Esophagus mucosa (tissue), 1 donor: ENCODE measurements at places on chromosomes 5 and 9.

DNA sequence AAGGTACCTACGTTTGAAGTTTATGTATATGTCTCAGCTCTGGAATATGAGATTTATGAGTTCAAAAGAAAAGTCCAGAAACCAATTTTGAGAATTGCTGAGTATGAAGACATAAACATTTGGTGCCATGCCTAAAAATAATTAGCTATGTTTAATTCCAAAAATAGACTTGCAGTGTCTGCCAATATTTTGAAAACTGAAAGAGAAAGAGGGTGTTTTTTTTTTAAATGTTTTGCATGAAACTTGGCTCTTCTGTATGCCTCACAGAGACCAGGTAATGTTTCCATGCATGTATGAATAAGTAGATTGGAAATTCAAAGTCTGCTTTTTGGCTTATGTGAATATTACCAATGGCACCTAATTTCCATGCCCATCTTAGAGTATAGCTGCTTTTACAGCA lies 634.4 kb upstream of the C9orf72 start:
- ATAC-seq: no peak

GRCh38 chr5:167415779-167416746 lies 875.4 kb upstream of the WWC1 start:
- no peak for ATAC-seq

DNA sequence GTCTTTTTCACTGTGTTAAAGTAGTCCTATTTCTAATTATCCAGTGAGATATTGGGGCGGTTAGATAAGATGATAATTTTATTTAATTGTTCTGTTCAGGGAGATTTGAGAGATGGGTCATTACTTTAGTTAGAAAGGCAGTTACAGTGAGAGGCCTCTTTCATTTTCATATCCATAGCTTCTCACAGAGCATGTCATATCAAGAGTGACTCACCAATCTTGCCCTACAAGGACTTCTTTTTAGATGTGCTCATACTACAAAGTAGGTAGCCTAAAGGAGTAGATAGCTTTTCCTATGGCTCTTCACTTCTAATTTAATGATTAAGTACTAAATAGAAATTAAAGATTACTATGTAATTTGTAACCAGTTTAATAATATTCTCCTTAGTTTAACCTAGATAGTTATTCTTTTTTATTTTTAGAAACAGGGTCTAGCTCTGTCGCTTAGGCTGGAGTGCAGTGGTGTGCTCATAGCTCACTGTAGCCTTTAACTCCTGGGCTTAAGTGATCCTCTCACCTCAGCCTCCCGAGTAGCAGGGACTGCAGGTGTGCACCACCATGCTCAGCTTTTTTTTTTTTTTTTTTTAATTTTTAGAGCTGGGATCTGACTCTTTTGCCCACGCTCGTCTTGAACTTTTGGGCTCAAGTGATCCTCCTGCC lies 71.0 kb downstream of the FER start:
- peak; percentile 75 for ATAC-seq

- peak; percentile 95 for ATAC-seq
These were observed at the start of gene IL31RA for GRCh38 chr5:55850839-55851674. Gene IL31RA (plus strand): TSS chr5:55851357. CDS start chr5:55851571, 214 bp downstream.

DNA sequence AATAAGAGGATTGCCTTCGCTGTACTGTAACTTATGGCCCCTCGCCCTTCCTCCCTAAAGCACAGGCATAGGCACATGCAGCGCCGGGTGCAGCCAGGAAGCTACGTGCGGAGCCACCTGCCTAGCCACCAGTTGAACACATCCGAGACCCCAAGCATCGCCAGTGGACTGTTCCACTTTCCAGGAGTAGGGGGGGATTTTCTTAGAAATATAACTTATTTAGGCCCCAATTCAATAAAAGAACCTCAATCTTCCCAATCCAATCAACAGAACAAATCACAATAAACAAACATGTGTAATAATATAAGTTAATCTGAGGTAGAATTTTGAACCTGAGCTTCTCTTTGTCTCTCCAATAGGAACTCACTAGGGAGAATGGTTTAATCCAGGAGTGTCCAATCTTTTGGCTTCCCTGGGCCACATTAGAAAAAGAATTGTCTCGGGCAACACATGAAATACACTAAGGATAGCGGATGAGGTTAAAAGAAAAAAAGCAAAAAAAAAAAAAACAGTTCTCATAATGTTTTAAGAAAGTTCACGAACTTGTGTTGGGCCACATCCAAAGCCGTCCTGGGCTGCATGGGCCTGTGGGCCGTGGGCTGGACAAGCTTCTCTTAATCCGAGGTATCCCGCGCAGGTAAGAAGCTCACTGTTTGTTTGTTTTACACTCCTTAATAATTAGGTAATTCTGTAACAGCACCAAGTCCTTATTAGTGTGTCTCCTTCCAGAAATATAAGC lies 22.0 kb upstream of the NIPBL start:
- ATAC-seq: no peak

DNA sequence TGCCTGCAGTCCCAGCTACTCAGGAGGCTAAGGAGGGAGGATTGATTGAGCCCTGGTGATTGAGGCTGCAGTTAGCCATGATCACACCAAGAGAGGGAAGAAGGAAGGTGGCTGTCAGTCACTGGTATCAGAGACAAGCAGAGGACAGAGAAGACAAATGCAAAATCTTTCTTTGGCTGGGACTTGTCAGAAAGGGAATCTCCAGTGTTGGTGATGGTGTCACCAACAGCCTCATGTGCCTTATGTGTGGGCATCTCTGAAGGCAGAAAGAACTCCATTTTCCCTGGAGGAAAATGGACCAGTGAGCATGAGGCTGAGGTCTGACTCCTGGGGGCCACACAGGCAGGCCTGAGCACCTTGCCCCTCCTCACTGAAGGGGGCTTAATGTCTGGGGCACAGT lies 12.1 kb upstream of the RNF183 start:
- ATAC-seq: no peak

DNA sequence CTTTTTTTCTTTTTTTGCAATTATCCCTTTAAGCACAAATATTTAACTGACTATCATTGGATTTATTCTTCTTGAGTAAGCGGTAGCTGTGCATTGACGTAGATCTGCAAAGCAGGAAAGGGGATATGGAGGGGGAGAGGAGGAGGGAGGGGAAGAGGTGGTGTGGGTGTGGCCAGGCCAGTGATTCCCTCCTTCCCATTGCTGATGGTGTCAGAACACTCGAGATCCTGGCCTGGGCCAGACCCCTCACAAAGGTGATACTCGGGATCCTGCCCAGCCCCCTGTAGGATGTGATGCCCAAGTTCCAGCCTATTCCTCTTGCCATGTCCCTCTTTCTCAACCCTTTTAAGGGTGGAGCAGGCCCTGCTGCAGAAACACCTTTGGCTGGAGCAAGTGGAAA lies 9.9 kb downstream of the SLC36A3 start:
- no peak for ATAC-seq

- ATAC-seq: no peak
These were observed 36.6 kb upstream of the FBXL7 start for GRCh38 chr5:15463231-15463980.

- ATAC-seq: no peak
These were observed 3.1 kb downstream of the CAMK4 start for GRCh38 chr5:111227226-111227782.

- ATAC-seq: no peak
These were observed 301.3 kb upstream of the MPDZ start for GRCh38 chr9:13580760-13581159.

- no peak for ATAC-seq
These were observed 38.0 kb upstream of the CCDC152 start for GRCh38 chr5:42718591-42718990.

DNA sequence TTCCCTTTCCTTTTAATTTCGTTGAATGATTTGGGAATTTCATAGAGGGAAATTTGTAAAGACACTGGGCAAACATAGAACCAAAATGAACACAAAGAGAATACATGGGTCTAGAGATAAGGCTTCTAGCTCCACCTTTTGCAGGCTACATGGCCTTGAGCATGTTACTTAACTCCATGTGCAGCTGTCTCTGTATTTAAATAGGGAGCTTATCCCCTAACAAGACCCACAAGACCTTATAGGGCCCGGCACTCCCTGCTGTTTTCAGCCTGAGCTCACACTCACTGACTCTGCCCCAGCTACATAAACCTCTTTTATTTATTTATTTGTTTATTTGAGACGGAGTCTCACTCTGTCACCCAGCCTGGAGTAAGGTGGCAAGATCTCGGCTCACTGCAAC lies 30.6 kb upstream of the TLE1 start:
- ATAC-seq: no peak

- ATAC-seq: no peak
These were observed 176.1 kb downstream of the HSPA4 start for GRCh38 chr5:133227897-133228296.

- ATAC-seq: no peak
These were observed 217.5 kb downstream of the DCP2 start for GRCh38 chr5:113194125-113194524.

- no peak for ATAC-seq
These were observed 10.6 kb upstream of the DMRT2 start for GRCh38 chr9:1039589-1039988.

DNA sequence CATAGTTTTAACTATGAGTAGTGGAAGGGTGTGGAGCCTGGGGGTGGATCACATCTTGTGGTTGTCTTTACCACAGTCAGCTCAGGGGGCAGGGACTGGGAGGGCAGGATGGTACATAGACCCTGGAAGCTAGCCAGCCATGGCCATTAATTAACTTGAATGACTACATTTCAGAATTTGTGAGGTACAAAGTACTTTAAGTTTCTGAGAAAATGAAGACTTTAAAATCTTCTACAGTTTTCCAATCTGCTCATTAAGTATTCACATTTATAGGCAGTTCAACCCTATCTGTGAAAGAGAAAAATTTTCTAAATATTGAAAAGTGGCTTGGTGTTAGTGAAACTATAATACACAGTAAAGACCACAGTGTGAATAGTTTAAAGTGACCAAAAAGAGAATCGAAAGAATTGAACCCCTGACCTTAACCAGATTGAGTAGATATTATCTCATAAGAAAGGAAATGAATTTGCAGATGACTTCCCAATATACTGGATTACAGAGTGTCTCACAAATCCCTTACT lies 234.2 kb upstream of the MEF2C start:
- ATAC-seq: no peak

DNA sequence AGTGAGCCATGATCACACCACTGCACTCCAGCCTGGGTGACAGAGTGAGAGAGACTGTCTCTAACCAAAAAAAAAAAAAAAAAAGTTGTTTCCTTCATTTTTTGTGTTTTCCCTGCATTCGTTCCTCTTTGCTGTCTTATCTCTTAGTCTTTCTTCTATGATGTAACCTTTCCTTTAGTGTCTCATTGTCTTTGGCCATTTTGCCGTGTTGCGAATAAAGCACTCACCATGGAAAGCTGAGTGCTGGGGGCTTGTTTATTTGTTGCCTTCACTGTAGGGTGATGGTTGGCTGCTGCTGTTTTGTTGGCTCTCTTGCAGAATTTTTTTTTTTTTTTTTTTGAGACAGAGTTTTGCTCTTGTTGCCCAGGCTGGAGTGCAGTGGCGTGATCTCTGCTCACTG lies 7.7 kb downstream of the EHMT1 start:
- ATAC-seq: no peak

- no peak for ATAC-seq
These were observed 59.8 kb upstream of the ANXA1 start for GRCh38 chr9:73091909-73092308.

- ATAC-seq: no peak
These were observed 24.5 kb downstream of the PRRC2B start for GRCh38 chr9:131418143-131419025.

- no peak for ATAC-seq
These were observed 52.9 kb upstream of the DHFR start for GRCh38 chr5:80707645-80708044.

- no peak for ATAC-seq
These were observed 45.6 kb upstream of the SLC25A51 start for GRCh38 chr9:37949576-37949975.

DNA sequence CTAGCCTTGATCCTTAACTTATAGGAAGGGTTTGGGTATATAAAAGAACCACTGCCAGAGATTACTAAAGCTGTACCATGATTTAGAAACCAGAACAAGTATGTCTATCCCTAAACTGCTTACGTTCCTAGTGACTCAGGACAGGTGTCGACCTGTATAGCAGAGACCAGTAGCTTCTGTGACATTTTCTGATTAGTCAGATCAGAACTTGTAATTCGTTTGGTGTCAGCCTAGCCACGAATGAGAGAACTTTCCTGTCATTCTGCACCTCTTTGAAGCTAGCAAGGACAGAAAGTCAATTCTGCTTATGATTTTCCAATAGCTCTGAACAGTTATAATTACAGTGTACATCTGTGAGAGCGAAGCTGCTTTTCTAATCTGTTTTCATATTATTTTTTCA lies 39.5 kb downstream of the PRKACG start:
- peak; percentile 82 for ATAC-seq

- ATAC-seq: peak; percentile 77
These were observed at the start of gene SLC35D2 for GRCh38 chr9:96383165-96383942. Gene SLC35D2 (minus strand): TSS chr9:96383711. CDS start chr9:96383634, 77 bp downstream.

DNA sequence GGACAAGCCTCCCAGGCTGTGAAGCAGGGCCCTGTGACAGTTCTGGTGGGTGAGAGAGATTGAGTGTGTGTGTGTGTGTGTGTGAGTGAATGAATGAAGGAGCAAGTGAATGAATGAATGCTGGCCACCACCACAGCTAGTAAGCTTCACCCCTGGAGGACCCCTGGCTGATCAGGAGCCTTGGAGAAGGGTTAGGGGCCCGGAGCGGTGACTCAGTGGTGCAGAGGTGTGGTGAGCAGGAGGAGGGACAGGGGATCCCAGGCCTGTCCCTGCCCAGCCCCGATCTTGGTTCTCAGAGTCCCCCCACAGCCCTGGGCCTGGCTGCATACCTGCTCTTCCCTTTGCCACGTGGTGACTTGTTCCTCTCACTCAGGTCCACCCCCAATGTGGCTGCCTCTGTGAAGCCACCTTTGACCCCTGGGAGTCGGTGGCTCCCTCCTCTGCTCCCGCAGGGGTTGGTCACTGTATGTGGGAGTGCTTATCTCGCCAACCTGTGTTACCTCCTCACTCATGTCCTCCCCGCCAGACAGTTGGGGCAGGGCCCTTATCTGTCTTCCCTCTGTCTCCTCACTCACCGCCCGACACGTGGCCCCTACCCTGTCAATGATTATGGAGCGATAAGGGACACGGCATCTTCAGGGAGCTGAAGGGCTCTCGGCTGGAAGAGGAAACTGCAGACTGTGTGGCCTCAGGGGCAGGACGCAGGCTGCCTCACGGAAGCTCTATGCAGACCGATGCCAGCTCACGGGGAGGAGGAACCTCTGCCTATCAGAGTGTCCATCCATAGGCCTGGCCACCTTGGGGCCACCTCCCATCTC lies 99.9 kb upstream of the PITX1 start:
- peak; percentile 32 for ATAC-seq
